ENCODE measurements at places on chromosomes 12 and 14. TPM values are rescaled to one million over a fixed set of nuclear protein-coding genes. Genes with fewer than 3 reads are reported as not detected.

Gene DBX2
- total RNA-seq = not detected

Gene ADAM21
- 0.67 TPM for total RNA-seq

Gene NOXRED1
- total RNA-seq = not detected

Gene ATG14
- 15.3 TPM for total RNA-seq

Gene PXN
- total RNA-seq = 128 TPM

Gene OR4E2
- not detected for total RNA-seq

Gene PPP1R1A
- 0.83 TPM for total RNA-seq

Gene B4GALNT1
- total RNA-seq = 3.4 TPM

Gene EIF2S3B
- 0.62 TPM for total RNA-seq

Gene YEATS4
- 24.7 TPM for total RNA-seq

Gene TAS2R9
- total RNA-seq = not detected

Gene HCAR3
- not detected for total RNA-seq

Gene ADAMTS20
- total RNA-seq = 0.31 TPM

- DNase-seq = peak; percentile 97
These were observed at the start of gene C1S for GRCh38 chr12:7060353-7060954. TSS of gene C1S (plus strand) at chr12:7060718. CDS start at chr12:7061913, 1,195 bp downstream.

- peak; percentile 34 for DNase-seq
These were observed 23.9 kb downstream of the FERMT2 start for GRCh38 chr14:52926953-52927352.

GRCh38 chr14:101121508-101122139 lies 218.1 kb upstream of the RTL1 start:
- DNase-seq = no peak

- peak; percentile 81 for DNase-seq
These were observed 24.3 kb downstream of the SYNDIG1L start for GRCh38 chr14:74401504-74402241.

DNA sequence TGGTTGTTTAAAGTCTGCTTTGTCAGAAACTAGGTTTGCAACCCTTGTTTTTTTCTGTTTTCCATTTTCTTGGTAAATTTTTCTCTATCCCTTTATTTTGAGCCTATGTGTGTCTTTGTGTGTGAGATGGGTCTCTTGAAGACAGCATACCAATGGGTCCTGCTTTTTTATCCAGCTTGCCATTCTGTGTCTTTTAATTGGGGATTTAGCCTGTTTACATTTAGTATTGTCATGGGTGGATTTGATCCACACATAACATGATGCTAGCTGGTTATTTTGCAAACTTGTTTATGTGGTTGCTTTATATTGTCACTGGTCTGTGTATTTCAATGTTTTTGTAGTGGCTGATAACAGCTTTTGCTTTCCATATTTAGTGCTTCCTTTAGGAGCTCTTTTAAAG lies 17.2 kb upstream of the ART4 start:
- no peak for DNase-seq

DNA sequence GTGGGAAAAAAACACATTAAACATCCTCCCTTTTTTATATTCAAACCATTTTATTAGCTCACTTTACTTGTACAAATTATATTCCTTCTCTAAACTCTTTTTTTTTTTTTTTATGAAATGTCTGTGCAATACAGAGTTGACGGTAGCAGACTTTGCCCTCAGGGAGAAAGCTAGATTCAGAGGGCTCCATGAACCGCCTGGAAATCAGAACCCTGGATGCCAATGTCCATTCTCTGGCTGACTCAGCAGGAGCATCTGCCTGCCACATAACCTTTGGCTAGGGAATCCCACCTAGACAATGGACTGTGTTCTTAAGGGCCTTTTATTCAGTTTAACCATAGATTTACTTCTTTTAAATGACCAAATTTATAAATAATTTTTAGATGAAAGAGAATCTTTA lies 467.0 kb downstream of the MDGA2 start:
- no peak for DNase-seq

- DNase-seq = no peak
These were observed 208.7 kb downstream of the PCNX1 start for GRCh38 chr14:71115821-71116567.

DNA sequence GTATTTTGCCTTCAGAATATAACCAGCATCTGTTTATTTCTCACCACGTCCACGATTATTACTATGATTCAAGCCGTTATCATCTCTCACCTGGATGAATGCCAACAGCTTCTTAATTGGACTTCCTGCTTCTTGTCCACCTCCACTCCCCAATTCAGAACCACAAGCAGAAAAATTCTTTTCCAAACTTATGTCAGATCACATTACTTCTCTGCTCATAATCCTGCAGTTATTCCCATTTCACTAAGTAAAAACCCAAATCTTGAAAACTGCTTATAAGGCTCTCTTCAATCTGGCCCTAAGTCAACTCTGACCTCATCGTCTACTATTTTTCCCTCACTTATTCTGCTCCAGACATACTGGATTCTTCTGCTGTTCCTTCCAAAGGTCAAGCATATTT lies 2.0 kb downstream of the CRY1 start:
- peak; percentile 70 for DNase-seq

GRCh38 chr14:103149351-103150237 lies 26.3 kb downstream of the TNFAIP2 start:
- DNase-seq = no peak

GRCh38 chr14:23512156-23512555 lies 39.4 kb downstream of the ZFHX2 start:
- DNase-seq = no peak

GRCh38 chr12:50859621-50860310 lies 17.0 kb downstream of the TMPRSS12 start:
- no peak for DNase-seq

GRCh38 chr12:24881724-24882371 lies 67.1 kb downstream of the BCAT1 start:
- no peak for DNase-seq

- DNase-seq = no peak
These were observed 24.9 kb upstream of the C12orf76 start for GRCh38 chr12:110073049-110073831.

GRCh38 chr12:87238466-87238865 lies 790.7 kb downstream of the C12orf50 start:
- DNase-seq = no peak

DNA sequence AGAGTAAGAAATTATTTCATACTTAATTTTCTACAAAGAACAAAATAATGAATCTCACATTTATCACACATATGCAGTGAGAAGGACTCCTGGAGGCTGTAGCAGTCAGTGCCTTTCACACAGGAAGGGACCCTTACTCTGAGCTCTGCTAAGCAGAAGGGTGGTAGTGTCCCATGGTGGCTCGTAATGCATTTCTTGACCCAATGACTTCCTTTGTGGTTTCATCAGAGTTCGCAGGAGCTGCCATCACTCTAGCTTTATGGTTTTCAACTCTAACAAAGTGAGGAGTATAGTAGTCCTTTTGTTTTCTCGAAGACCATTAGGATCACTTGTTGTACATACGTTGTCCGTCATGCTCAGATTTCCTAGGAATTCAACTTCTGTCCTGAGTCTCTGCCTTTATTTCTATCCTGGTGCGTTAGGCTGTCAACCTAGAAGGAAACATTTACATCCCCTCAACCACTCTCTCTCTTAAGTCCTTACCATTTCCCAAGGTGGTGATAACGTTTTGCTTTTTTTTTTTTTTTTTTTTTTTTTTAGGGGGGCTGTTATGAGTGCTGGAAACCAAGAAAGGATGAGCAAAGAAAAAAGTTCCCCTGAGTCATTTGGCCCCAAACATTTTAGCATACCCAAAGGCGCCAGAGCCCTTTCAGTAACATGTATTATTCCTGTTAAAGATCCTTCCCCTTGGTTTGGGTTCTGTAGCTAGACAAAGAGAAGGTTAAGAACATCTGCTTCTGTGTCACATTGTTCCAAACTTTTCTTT lies 37.2 kb downstream of the GABARAPL1 start:
- DNase-seq = no peak

DNA sequence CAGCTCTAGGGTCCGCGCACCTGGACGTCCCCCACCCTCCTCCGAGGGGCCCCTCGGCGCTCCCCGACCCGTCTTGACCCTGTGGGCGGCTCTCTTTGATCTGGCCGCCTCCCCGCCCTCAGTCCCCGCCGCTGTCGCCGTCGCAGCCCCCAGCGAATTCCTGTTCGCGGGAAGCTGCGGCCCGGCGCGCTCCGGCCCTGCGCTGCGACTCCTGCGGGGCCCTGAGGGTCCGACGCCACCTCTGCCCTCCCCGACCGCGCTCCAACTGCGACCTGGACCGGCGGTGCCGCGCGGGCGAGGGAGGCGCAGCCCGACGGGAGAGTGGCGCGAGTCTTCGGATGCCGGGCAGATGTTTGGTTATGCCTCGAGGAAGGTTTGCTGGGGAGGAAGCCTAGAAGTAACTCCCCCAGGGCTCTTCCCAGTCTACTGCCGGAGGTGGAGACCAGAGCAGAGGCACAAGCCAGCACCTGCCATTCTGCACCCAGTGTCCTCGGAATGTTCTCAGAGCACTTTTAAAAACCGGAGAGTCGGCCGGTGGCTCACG lies 440 bp upstream of the ISM2 start:
- no peak for DNase-seq

GRCh38 chr12:23813206-23813605 lies 136.3 kb downstream of the SOX5 start:
- DNase-seq = no peak

GRCh38 chr12:6187948-6188793 lies 12.0 kb upstream of the CD9 start:
- no peak for DNase-seq

DNA sequence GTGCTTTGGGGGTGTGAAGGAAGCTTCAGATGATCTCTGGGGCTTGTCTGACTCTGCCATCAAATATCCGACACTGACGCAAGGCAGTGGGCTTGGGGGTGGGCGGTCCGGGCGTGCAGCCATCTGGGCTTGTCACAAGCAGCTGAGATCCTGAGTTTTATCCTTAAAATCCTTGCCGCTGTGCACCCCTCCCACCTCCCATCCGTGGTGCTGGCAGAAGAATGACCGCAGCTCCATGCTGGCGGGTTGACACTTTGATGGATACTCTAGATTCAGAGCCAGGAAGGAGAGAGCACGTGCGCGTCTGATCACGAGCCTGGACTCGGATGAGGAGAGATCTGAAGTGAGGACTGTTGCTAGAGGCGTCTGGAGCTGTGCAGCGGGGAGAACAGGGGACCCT lies 3.0 kb downstream of the ZFYVE21 start:
- no peak for DNase-seq

DNA sequence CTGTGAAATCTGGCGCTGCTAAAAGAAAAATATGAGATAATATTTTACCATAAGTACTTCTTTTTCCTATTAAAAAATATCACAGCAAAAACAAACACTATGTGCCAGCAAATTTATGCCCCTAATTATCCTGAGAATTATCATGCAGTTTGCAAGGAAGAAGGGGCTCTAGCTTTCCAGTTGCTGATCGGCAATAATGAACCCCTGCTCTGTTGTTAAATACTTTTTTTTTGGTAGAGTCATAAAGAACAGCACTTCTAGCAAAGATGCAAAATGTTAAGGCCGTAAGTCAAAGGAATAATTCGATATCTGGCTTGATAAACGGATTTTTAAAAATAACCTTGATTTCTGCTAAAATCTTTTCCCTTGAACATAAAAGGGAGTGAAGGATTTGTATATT lies 108.9 kb downstream of the PDE3A start:
- DNase-seq = no peak

GRCh38 chr14:89432226-89432625 lies 15.2 kb upstream of the FOXN3 start:
- DNase-seq = no peak

- DNase-seq = peak; percentile 56
These were observed 1.8 kb downstream of the ELK3 start for GRCh38 chr12:96195845-96196451.

DNA sequence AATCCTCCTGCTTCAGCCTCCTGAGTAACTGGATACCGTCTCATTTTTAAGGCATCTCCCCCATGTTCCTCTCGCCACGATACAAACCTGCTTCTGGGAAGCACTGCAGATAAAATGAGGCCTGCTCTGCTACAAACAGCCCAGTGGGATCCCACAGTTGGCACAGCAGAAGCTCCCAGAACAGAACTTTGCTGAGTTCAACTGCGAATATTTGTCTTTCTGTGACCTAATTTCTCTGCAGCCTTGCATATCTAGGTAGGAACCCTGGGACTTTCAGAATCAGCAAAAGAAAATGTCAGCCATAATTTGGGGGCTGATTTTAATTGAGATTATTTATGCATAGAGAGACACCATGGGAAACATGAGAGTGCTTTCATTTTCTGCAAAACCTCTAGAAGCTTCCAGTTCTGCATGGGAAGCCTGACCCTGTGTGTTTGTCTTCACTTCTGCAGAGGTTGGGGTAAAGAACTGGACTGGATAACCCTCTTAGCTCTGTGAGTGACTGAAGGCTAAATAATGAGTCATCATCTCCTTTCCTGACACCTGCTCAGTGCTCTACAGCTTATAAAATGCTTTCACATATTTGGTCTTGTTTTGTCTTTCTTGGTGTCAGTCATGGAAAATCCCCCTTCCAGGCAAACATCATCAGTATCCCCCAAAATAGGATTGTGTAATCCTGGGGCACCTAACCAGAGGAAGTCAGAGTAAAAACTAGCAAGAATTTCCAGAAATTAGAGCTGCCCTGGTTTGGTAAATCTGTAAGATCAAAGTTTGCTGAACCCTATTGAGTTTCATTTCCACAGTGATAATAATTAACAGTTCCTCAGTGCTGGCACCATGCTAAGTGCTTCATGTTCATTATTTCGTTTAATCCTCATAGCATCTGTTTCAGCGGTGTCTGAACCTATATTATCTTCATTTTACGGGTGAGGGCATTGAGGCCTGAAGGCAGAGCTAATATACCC lies 185.8 kb downstream of the SLC15A4 start:
- DNase-seq = no peak

DNA sequence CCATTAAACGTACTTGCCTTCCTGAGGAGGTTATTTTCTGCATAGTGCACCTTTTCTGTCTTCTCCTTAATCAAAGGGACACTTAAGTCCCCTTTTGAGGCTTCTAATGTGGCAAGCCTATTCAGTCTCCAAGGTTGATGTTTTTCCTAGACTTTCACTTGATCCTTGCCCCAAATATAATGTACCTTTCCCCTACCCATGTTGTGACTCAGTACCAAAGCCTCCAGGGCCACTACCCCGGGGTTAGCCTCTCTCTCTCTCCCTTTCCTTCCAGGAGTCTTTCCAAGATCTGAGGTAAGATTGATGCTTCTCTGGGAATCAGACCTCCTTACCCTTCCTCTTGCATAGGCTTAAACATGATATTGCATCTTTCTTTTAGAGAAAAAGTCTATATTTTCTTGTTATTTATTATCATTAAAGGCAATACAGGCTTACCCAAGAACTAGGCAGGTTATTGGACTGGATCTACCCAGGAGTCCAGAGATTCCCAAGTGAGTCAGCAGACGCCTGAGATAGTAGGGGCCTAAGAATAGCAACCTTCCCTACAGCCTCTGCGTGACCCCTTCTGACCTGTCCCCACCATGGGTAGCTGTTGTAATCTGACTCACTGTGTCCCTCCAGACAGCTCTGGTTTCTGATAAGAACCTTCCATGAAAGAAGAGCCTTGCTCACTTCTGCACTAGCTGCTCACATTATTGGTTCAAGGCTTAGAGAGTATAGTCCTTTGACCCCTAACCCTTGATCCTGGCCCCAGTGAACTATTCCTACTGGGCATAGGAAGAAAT lies 172.9 kb downstream of the ZFP36L1 start:
- DNase-seq = peak; percentile 94

DNA sequence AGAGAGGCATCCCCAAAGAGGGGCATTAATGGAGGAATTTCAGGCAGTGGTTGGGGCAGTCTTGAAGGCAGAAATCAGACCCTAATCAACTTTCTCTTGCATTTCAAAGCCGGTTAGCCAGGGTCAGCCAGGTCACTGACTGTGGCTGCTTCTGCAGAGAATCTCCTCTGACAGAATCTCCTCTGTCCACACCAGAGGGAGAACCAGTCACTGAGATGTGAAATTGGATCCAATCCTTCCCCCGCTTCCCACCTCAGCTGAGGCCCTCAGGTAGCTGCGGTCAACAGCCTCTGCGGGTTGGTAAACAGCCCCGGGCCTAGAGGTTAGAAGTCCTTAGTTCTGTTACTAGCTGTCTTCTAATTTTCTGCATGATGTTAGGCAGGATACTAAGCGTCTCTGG lies 39.8 kb upstream of the NUAK1 start:
- no peak for DNase-seq

Measured in myocyte (in vitro differentiated cells).